ENCODE measurements at places on chromosomes 2 and 18.

GRCh38 chr2:177783835-177784744, 288.5 kb downstream of the PDE11A start:
- no peak overlapping the region for H3K4me3 ChIP-seq
- H3K27me3 ChIP-seq: no peaks in the 10 kb centered on the region
- no peak overlapping the region for H3K27ac ChIP-seq
- peaks cover 7% of the 10 kb centered on the region for H3K4me1 ChIP-seq

GRCh38 chr2:44957656-44958327, 16.3 kb downstream of the SIX3 start:
- H3K27ac ChIP-seq: no peak overlapping the region
- H3K4me3 ChIP-seq: no peak overlapping the region
- H3K36me3 ChIP-seq: no peaks in the 10 kb centered on the region
- no peak for DNase-seq
- peaks cover 25% of the 10 kb centered on the region for H3K27me3 ChIP-seq

DNA sequence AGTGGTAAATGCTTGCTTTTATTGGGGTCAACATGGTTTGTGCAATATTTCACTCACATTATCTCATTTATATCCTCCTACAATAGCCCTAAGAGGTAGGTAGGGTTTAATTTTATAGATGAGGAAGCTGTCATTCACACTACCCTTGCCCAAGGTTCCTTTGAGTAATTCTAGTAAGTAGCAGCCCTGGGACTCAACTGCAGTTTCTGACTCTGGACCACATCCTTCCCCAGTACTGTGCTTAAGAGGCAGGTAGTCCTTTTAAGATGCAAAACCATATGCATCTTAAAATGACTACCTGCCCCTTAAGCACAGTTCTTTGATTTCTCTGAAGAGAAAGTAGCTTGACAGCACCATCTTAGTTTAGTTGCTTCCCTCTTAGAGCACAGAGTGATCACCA, 15.7 kb upstream of the NT5C1B start:
- no peaks in the 10 kb centered on the region for H3K4me1 ChIP-seq
- H3K27ac ChIP-seq: no peak overlapping the region
- H3K36me3 ChIP-seq: no peaks in the 10 kb centered on the region
- DNase-seq: peak; percentile 52
- H3K4me3 ChIP-seq: no peak overlapping the region

GRCh38 chr2:55962915-55963314, 39.3 kb upstream of the EFEMP1 start:
- H3K4me1 ChIP-seq: no peaks in the 10 kb centered on the region
- no peaks in the 10 kb centered on the region for H3K36me3 ChIP-seq
- no peak for DNase-seq
- H3K27ac ChIP-seq: no peak overlapping the region
- H3K4me3 ChIP-seq: no peak overlapping the region

GRCh38 chr2:150889141-150889540, 372.5 kb downstream of the RBM43 start:
- H3K27me3 ChIP-seq: no peaks in the 10 kb centered on the region
- H3K36me3 ChIP-seq: no peaks in the 10 kb centered on the region
- H3K4me1 ChIP-seq: no peaks in the 10 kb centered on the region
- no peak overlapping the region for H3K27ac ChIP-seq

- no peaks in the 10 kb centered on the region for H3K4me1 ChIP-seq
- DNase-seq: no peak
- no peak overlapping the region for H3K27ac ChIP-seq
- no peaks in the 10 kb centered on the region for H3K27me3 ChIP-seq
These were observed 34.9 kb downstream of the HDAC4 start for GRCh38 chr2:239365782-239366435.

- H3K27me3 ChIP-seq: no peaks in the 10 kb centered on the region
- H3K4me1 ChIP-seq: no peaks in the 10 kb centered on the region
- no peak for DNase-seq
- no peak overlapping the region for H3K27ac ChIP-seq
- no peak overlapping the region for H3K4me3 ChIP-seq
These were observed 161.9 kb downstream of the SUCLG1 start for GRCh38 chr2:84297155-84297554.

DNA sequence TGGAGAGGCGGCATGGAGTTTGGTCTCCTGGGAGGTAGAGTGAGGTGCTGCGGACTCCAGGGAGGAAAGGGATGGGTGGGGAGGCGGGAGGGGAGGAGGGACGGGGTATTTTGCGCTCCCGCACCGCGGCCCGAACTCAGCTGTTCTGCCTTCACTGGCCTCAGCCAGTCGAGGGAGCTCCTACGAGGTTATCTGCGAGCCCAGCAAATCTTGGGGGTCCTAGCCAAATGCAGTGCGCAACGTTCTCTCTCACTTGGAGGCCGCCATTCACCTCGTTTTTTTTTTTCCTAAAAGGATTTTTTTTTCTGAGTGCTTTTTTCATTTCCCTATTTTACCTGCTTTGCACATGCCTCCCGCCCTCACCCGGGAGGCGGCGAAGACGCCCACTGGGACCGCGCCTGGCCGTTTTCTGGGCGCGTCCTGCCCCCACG, 877 bp upstream of the BCL2L11 start:
- peaks cover 5% of the 10 kb centered on the region for H3K36me3 ChIP-seq
- H3K27me3 ChIP-seq: no peaks in the 10 kb centered on the region
- peak; percentile 36 for DNase-seq
- peak overlapping the region; percentile 99 for H3K27ac ChIP-seq
- H3K4me3 ChIP-seq: peak overlapping the region; percentile 72

- H3K36me3 ChIP-seq: no peaks in the 10 kb centered on the region
- H3K4me3 ChIP-seq: no peak overlapping the region
- H3K4me1 ChIP-seq: peaks cover 16% of the 10 kb centered on the region
- H3K27me3 ChIP-seq: peaks cover 13% of the 10 kb centered on the region
- no peak overlapping the region for H3K27ac ChIP-seq
- DNase-seq: no peak
These were observed 78.3 kb downstream of the TGIF1 start for GRCh38 chr18:3528231-3528630.

- H3K27ac ChIP-seq: no peak overlapping the region
- no peaks in the 10 kb centered on the region for H3K4me1 ChIP-seq
- H3K27me3 ChIP-seq: no peaks in the 10 kb centered on the region
- no peaks in the 10 kb centered on the region for H3K36me3 ChIP-seq
These were observed 110.2 kb upstream of the LRP1B start for GRCh38 chr2:142241016-142241415.

- no peaks in the 10 kb centered on the region for H3K36me3 ChIP-seq
- H3K27ac ChIP-seq: no peak overlapping the region
- H3K27me3 ChIP-seq: no peaks in the 10 kb centered on the region
- no peak for DNase-seq
These were observed 95.3 kb downstream of the FSIP2 start for GRCh38 chr2:185833864-185834263.

DNA sequence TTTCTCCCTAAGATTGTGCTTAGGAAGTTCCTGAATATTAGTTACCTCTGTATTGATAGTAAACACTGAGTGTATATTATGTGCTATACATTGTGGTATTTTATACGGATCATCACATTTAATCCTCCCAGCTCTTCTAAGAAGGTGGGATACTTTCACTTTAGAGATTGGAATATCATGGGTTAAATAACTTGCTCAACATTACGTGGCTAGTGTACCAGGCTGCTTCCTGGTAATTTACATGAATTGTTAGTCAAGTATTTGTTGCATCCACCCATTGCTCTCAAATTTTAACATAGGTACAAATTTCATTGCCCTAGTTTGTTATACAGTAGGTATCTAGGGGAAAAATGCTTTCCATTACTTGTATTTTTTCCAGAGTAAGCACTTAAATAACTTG, 21.4 kb downstream of the FAM98A start:
- no peak overlapping the region for H3K4me3 ChIP-seq
- H3K27me3 ChIP-seq: no peaks in the 10 kb centered on the region
- H3K36me3 ChIP-seq: no peaks in the 10 kb centered on the region
- H3K4me1 ChIP-seq: no peaks in the 10 kb centered on the region

DNA sequence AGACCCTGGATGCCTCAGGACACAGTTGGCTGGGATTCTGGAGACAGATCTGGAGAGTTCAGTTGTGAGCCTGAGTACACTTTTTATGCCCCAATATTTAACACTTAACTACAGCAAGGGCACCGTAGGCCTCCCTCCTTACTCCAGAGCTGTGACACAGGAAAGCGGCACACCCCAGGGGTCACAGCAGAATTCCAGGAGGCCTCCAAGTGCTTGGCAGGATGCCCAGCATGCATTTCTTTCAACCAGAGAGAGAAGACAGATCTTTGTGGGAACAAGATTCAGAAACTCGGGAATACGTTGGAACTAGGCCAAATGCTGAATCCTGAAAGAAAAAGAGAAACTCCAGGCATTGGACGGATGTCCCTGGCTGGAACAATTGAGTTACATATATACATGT, 199.2 kb upstream of the NT5C1B start:
- no peak for DNase-seq
- H3K36me3 ChIP-seq: no peaks in the 10 kb centered on the region
- no peak overlapping the region for H3K27ac ChIP-seq
- H3K4me3 ChIP-seq: no peak overlapping the region
- no peaks in the 10 kb centered on the region for H3K4me1 ChIP-seq
- H3K27me3 ChIP-seq: no peaks in the 10 kb centered on the region

DNA sequence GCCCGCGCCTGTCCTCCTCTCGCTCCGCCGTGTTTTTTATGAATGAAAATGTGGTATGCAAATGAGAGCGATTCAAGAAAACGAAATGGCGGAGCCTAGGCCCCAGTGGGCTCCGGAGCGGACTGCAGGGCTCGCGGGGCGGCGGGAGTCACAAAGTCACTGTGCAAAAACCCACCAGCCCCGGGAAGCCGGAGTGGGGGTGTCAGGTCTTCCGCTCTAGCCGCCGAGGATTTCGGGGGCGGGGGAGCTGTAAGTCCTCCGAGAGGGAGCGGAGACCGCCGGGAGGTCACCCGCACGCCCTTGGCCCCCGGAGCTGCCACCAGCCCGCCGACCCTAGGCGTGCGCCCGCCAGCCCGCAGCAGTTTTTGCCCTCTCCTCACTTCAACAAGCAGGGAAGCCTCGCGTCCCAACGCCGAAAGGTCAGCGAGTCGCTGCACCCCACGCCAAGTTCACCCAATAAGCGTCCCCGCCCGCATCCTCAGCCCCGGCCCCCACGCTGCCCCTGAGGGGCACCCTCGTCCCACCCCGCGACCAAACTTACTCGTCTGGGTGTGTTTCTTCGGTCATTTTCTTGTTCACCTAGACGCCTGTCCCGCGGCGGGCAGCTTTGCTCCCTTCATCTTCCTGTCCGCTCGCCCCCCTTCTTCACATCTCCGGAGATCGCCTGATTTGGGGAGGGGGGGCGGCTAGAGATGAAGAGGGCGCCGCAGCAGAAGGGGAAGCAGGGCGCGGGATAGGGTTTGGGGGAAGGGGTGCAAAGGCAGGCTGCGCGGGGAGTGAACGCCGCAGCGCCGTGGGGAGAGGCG, 775 bp downstream of the SPRED2 start:
- H3K27ac ChIP-seq: peak overlapping the region; percentile 82
- H3K27me3 ChIP-seq: no peaks in the 10 kb centered on the region
- peak overlapping the region; percentile 92 for H3K4me3 ChIP-seq
- no peaks in the 10 kb centered on the region for H3K36me3 ChIP-seq
- H3K4me1 ChIP-seq: peaks cover 22% of the 10 kb centered on the region

DNA sequence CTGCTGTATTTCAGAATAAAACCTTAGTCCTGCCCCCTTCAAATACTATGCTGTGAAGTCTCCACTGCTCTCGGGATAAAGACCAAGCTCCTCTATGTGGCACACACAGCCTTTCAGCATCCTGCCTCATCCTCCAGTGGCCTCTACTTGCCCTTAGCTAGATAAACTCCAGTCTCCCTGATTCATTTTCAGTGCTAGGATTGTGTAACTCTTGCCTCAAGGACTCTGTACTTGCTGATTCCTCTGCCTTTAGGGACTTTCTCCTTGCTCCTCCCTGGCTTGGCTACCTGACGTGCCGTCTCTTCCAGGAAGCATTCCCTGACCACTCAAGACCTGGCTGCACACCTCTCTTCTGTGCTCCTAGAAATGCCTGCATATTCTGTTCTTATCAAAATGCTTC, 416.7 kb downstream of the MTX2 start:
- H3K4me1 ChIP-seq: no peaks in the 10 kb centered on the region
- DNase-seq: no peak
- no peaks in the 10 kb centered on the region for H3K27me3 ChIP-seq
- H3K36me3 ChIP-seq: no peaks in the 10 kb centered on the region
- no peak overlapping the region for H3K27ac ChIP-seq
- H3K4me3 ChIP-seq: no peak overlapping the region

DNA sequence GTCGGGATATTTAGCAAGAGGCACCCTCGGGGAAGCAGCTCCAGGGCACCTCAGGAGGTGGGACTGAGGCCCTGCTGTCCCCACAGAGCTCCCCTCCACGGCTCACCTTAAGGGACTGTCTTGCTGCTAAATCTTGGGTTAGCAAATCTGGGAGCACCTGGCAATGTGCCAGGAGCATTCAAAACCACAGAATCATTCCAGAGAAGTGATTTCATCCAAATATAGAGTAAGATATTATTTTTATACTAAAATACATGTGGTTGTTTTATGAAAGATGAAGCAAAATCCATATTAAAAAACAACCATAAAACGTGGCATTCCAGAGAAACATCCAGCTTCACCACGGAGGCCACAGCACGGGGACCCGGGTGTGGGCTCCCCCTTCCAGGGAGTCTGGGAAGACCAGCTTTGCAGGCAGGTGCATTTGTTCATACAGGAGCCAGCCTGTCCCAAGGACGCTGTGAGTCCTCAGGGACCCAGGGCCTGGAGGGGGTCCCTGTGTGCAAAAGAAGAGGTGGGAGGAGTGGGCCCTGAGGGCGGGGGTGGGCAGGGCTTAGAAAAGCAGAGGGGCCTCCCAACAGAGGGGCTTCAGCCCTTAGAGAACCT, 16.3 kb downstream of the HS1BP3 start:
- H3K4me1 ChIP-seq: peaks cover 15% of the 10 kb centered on the region
- DNase-seq: no peak
- peak overlapping the region; percentile 65 for H3K27ac ChIP-seq
- H3K27me3 ChIP-seq: no peaks in the 10 kb centered on the region

DNA sequence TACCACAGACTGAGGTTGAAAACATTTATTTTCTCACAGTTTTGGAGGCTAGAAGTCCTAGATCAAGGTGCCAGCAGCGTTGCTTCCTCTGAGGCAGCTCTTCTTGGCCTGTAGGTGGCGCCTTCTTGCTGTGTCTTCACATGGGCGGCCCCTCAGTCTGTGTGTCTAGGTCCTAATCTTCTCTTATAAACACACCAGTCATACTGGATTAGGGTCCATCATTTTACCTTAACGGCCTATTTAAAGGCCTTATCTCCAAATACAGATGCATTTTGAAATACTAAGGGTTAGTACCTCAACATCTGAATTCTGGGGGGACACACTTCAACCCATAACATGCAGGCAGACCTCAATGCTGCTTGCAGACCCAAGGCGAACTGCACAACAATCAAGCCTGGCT, 4.4 kb upstream of the RMC1 start:
- no peak overlapping the region for H3K4me3 ChIP-seq
- no peaks in the 10 kb centered on the region for H3K36me3 ChIP-seq
- H3K27me3 ChIP-seq: no peaks in the 10 kb centered on the region

GRCh38 chr18:24397131-24397693, 412 bp downstream of the OSBPL1A start:
- peak; percentile 49 for DNase-seq
- H3K4me3 ChIP-seq: peak overlapping the region; percentile 95
- H3K4me1 ChIP-seq: no peaks in the 10 kb centered on the region
- no peaks in the 10 kb centered on the region for H3K27me3 ChIP-seq
- peak overlapping the region; percentile 40 for H3K27ac ChIP-seq

DNA sequence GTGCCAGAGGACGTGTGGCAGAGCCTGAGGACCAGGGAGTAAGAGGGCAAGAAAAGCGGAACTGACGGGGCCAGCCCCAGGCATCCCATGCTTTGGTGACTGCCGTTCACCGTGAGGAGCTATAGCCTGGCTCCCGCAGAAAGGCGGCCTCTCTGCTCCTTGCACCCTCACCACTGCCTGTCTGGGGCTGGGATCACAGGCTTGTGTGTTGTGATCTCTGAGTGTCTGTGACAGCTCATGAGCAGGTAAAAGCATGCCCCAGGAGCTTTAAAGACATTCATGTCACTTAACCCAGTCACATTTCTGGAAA, 266.8 kb upstream of the RAB6C start:
- DNase-seq: no peak
- H3K27ac ChIP-seq: no peak overlapping the region
- H3K27me3 ChIP-seq: no peaks in the 10 kb centered on the region
- H3K36me3 ChIP-seq: no peaks in the 10 kb centered on the region
- H3K4me1 ChIP-seq: no peaks in the 10 kb centered on the region
- H3K4me3 ChIP-seq: no peak overlapping the region

All from MM.1S (cell line).